ENCODE measurements at places on chromosomes 1 and 21.

GRCh38 chr1:39859859-39860812, 23.2 kb downstream of the TRIT1 start:
- no peak for DNase-seq

GRCh38 chr1:39409055-39409816, 82.2 kb upstream of the BMP8A start:
- DNase-seq: no peak

DNA sequence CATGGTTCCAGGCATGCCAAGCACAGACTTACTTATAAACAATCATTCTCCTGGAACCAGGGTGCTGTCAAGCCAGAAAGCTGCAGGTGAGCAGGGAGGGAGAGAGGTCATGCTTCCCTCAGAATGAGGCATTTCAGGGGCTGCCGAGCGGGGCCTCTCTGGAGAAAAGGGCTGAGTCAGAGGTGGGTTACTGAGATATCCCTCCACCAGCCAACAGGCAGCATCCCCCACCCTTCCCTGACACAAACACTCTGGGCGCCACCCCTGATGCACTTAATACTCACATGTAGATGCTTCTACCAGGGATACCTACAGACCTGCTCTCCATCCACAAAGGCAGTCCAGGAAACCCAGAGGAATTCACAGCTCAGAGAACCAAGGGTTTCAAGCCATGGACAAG, 13.1 kb downstream of the STK40 start:
- no peak for DNase-seq

DNA sequence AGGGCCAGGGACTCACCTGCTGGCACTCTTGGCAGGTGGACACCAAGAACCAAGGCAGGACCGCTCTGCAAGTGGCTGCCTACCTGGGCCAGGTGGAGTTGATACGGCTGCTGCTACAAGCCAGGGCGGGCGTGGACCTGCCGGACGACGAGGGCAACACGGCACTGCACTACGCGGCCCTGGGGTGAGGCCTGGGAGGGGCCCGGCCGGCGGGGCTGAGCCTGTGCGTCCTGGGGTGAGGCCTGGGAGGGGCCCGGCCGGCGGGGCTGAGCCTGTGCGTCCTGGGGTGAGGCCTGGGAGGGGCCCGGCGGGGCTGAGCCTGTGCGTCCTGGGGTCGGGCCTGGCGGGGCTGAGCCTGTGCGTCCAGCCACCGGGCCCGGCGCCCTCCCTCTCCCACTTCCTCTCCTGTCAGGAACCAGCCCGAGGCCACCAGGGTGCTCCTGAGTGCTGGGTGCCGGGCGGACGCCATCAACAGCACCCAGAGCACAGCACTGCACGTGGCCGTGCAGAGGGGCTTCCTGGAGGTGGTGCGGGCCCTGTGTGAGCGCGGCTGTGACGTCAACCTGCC, 4.6 kb upstream of the MMP23B start:
- no peak for DNase-seq

GRCh38 chr21:39663066-39663465, 50.3 kb downstream of the B3GALT5 start:
- DNase-seq: no peak

GRCh38 chr1:226949401-226949800, 9.3 kb downstream of the COQ8A start:
- DNase-seq: no peak

DNA sequence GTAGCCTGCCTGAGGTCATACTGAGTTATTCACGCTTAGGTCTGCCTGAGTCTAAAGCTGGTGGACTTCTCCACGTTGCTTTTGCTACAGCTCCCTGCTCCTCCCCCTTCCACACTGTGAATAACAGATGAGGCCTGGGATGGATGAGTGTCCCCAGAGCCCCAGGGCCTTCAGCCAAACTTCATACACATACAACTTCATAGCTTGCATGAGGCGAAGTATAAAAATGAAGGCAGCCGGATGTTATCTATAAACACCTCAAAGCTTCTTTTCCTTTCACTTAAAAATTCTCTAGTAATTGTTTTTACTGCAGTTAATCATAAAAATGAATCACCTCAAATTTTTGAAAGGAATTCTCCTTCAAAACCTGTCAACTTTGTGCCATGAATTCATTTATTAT, 70.2 kb downstream of the DAB1 start:
- no peak for DNase-seq

DNA sequence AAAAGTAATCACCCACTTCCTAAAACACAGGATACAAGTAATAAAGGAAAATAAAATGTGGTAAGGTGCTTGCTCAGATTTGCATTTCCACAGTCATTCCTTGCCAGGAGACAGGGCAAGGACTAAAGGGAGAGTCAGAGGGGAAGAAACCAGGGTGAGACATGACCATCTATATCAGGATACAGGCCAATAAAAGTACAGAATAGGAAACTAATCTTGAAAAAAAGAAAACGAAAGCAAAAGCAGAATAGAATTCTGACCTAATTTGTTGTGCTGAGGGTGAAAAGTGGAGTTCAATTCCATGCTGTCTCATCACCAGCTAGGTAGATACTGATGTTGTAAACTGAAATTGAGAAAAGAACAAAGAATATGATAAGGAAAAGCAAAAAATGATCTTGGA, 27.3 kb downstream of the JMJD4 start:
- no peak for DNase-seq

DNA sequence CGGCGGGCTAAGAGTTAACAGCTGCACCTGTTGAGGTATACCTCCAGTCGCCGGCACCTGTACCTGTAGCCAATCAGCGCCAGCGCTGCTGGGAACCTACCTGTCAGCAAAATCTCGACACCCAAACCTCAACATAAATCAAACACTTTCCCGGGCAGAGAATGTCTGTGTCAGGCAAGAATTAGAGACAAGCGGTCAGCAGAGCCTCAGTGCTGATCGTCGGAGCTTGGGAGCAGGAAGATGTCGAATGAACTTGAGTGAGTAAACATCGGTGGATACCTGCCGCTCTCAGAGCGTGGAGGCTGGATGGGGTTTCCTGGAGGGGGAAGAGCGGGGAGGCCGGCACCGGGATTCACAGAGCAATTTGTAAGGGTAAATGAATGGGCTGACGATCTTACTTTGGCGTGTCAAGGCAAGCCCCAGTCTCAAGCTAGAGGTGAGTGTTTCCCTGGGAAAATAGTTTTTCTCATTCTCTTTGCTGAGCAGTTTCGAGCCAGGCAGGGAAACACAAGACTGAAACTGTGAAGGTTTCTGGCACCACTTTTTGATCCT, at the start of gene GRHL3:
TSS of gene GRHL3 (plus strand) at position 46 of the 552 bp plus-strand sequence. CDS start at position 241, 195 bp downstream.
- no peak for DNase-seq

- DNase-seq: no peak
Measured at GRCh38 chr1:228884615-228885566, 149.6 kb downstream of the RHOU start.

All from caudate nucleus (tissue), 63 donors.